RPMI7951 (cell line): ENCODE measurements at places on chromosomes 2 and 18.

DNA sequence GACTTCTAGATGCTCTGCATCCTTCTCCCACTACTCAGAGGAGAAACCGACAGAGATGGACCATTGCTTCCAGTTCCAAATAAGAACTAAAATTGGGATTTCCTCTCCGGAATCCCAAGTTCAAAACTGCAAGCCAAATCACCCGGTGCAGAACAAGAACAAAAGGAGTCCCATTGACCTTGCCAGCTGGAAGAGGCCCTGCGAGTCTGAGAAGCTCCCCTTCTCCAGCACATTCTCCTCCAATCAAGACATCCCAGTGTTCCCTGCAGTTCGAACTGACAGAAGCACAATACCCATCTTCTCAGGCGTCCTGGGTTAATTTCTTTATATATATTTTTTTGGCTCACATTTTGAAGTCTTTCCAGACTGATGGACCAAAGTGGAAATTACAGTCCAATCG, 195.3 kb upstream of the MEIS1 start:
- no peak for DNase-seq

- DNase-seq: no peak
These were observed 417.1 kb upstream of the SALL3 start for GRCh38 chr18:78562531-78562961.

GRCh38 chr2:148968776-148969319, 69.7 kb upstream of the LYPD6B start:
- no peak for DNase-seq

DNA sequence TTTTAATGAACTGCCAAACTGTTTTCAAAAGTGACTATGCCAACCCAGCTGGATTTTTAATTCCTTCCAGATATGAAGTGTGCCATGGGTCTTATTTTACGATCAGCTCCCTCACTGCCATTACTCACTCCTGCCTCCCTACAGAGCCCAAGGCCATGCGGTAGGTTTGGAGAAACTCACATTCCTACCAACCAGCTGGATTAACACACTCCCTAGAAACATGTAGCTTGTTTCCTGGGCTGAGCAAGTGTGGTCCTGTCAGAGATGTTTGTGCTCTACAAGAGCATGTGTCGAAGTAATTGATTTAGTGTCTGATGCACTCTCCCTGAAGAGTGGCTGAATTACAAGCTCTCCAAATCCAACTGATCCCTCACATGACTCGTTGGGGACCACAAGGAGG, 82.5 kb downstream of the SPP2 start:
- DNase-seq: peak; percentile 99

DNA sequence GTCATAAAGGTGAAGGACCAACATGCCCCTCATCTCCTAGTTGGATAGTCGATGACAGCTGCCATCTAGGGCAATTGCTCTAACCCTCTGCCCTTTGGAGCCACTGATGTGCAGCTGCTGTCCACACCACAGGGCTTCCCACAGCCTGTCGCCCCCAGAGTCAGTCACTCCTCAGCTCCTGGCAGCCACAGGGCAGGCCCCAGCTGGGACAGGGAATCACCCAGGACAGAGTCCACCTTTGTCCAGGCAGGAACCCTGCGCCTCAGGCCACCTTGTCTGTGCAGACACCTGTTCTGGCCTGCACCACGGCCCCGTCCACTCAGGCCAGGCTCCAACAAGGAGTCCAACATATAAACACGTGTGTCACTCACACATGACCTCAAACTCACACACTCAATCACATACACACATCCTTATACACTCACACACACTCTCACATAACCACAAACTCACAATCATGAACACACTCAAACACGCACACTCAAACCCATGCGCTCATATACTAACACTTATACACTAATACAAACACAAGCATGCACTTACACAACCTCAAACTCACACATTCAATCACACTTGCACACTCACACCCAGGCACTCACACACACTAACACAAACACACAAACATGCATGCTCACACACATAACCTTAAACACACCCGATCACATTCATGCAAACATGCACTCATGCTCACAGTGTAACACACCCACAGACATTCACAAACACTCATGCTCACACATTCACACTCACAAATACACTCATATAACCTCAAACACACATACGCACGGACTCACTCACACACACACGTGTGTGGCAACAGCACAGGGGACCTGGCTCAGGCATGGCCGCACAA, 29.7 kb downstream of the HDAC4 start:
- DNase-seq: no peak

DNA sequence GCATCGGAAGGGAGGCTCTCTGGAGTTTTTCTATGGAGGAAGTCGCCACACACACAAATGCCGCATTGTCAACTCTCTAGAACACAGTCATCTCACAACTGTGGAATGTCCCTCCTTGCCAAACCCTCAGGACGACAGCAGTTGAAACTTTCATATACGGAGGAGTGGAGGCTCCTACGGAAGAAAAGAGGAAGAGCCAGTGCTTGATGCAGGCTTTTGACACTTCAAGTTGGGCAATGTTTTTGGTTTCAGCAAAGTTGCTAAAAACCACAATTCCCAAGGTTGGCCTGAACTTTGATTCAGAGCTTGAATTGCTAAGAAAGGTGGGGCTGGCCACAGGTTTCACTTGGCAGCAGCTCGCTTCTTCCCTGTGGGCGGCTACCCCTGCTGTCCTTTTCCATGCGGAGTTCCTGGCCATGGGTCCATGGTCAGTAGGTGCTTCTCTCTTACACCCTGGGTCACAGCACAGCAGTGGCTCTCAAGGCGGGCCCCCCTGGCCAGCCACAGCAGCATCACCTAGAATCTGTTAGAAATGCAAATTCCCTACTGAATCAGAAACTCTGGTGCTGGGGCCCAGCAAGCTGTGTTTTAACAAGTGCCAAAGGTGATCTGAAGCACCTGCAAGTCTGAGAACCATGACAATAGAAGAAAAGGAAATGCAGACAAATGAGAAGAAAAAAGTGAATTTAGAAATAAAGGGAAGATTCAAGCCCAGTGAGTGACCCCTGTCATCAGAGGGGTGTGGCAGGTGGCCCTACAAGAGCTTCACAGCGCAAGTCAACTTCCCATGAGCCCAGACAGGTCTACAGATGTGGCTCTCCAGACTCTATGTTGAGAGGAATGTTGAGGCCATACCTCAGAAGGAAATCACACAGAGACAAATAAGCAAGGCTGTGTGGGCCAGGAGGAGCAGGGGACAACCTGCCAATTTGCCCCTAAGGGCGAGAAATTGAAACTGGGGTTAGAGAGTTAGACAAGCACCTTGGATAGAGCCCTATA, 856.4 kb downstream of the RNF144A start:
- peak; percentile 58 for DNase-seq

DNA sequence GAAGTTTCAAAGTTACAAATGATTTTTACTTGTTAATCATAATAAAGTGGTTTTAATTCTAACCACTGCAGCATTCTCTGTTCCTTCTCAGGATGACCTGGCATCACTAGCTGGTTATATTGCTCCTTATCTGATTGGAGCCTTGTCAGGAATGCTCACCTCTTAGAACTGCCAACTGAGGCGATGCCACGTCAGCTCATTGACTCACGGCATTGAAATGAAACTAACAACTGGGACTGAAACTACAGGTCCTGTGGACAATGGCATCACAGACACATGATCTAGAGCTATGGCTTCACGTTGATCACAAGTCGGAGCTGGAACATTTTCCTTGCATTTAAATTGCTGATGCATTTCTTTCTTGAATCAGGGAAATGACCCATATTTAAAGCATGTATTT, 54.9 kb upstream of the MAP2 start:
- peak; percentile 100 for DNase-seq

DNA sequence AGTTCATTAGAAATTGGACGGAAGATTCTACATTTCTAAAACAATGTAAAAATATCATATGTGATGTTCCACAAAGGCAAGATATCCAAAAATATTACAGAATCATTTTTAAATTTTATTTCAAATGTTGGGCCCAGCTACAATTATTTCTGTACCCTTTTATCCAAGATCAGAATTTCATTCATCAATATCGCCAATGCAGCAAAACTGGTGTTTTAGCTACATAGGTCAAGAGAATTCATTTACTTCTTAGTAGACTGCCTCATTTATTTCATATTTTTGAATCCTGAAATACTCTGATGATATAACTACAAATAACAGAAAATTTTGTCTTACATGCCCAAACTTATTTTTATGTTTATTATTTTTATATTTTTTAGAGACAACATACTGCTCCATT, 143.1 kb downstream of the CMPK2 start:
- no peak for DNase-seq

DNA sequence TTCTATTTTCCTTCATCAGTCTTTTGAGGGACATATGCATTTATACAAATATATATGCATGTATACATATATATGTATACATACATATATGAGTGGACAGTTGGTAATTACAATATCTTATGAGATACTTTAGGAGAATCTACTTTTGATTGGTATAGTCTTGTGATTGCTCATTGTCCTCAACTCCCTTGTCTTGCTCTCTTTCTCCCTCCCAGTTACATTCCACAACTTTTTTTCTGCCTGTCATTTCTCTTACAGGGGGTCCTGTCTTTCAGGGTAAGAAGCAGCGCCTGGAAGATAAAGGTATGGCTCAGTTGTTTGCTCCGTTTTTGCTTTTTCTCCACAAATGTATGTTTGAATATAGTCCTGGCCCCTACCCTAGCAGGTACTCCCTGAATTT, 19.9 kb downstream of the EFEMP1 start:
- DNase-seq: no peak

DNA sequence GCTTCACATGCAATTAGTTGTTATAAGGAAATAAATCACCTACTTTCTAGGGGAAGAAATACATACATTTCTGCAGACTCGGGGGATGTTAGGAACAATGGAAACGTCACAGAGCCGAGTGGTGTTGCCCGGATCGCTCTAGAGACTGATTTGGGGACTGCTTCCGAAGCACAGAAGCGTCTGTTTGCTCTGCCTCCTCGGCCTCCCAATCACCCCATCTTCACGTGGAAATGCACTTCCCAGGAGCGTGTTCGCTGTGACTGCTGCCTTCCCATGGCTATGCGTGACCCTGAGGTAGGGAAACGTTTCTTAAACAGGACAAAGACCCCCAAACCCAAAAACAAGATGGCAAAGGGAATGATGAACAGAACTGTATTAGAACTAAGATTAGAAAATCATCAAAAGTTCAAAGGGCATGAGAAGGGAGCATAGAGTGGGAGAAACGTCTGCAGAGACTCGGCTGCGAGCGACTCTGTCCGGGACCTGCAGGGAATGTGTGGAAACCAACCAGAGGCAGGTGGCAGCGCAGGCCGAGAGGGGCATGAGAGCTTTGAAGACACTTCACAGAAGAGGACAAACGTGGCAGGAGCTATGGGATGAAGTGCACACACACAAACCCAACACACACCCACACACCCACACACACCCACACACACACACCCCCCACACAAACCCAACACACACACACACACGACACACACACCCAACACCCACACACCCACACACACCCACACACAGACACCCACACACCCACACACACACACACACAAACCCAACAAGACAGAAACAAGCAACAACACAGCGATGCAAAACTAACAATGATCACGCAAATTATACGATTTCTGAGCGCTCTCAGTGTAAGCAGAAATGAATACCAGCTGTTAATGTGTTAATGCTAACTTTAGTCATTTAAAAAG, 41.3 kb downstream of the RTP5 start:
- DNase-seq: no peak

DNA sequence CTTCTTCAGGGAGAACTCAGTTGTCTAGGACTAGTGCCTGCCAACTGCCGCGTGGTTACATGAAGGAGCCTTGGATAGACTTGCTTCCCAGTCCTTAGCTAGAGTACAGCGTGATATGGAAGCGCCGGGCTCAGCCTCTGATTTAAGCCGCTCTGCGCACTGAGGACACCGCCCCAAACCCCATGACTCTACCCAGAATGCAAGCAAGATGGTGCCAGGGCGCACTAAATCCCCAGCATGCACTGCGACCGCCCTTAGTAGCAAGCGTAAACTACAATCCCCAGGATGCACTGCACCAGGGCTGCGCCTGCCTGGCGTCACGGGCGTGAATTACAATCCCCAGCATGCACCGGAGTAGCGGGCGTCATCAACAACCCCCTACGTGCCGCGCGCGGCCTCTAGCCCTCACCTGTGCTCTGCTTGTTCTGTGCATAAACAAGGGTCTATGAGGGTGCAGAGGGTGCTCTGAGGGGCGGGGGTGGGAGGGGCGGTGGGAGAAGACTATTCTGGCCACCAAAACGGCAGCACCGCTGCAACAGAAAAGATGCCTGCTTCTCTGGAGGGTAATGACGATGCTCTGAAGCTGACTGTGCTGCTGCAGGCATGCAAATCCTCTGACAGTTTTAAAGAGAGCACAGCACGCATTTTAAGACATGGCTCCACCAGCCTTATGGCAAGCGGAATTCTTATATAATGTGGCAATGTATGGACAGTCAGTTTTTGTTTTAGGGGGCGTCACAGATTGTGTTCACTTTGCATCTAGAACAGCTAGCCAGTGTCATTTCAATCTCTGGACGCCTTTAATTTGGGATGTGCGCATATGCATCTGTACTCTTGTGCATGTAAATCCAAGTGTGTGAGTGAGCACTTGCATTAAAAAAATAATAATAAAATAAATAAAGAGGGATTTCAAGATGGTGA, 282.5 kb upstream of the MYT1L start:
- peak; percentile 96 for DNase-seq

DNA sequence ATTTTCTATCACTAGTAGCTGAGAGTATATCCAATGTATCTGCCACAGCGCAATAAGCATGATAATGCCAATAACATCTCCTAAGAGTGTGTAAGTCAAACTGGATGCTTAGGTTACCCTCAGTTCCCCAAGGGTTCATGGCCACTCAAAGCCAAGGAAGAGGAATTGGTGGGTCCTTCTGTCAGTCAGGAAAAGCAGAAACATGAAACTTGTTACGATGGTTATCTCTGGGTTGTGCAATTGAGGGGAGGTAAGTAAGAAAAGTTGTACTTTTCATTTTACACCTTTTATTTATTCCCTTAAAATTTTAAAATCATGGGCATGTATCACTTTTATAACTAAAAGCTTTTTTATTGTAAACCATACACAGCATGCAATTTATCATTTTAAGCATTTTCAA, 10.1 kb upstream of the GAD1 start:
- no peak for DNase-seq

- DNase-seq: no peak
These were observed 20.4 kb downstream of the GDF7 start for GRCh38 chr2:20687260-20687832.

DNA sequence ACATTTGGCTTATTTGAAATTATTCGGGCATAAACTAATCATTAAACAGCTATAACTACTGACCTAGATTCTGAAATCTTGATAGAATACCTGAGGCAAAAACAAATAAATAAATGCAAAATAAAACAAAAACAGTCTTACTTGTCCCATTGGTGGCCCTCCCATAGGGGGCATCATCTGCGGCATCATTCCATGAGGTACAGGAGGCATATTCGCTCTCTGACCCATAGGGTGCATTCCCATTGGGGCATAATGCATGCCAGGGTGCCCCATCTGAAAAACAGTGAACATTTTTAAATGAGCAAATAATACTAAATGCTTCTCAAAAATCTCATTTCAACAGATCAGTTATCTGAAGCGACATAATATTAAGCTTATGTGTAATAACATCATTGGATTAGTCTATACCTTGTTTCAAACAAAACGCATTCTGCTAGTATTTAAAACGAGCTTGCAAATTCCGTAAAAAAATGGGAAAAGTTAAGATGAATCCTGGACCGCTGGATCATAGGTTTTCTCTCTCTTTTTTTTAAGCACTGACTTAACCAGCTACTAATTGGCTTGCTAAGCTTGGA, 1.3 kb downstream of the PRPF40A start:
- DNase-seq: peak; percentile 37

GRCh38 chr18:9994701-9995235, 81.0 kb downstream of the VAPA start:
- DNase-seq: no peak
